Placental pericyte (primary cell): ENCODE measurements at places on chromosomes 4 and X. TPM values are rescaled to one million over a fixed set of nuclear protein-coding genes. Genes with fewer than 3 reads are reported as not detected.

Gene NXF2B
- not detected in 2 replicates for total RNA-seq

Gene NPY5R
- 0.22 TPM in 1 of 2 replicates, not detected in the other for total RNA-seq

Gene PABPC1L2B
- not detected in 2 replicates for total RNA-seq

Gene GC
- total RNA-seq, result not detected in 2 replicates

Gene TRAPPC2
- 10.7 and 14.9 TPM in 2 replicates for total RNA-seq

Gene NDST4
- total RNA-seq, result not detected in 2 replicates

Gene SPANXN4
- total RNA-seq, result not detected in 2 replicates

Gene CENPVL2
- total RNA-seq, result not detected in 2 replicates

Gene FRMPD3
- under 0.01 TPM in 1 of 2 replicates, not detected in the other for total RNA-seq

Gene FAM241A
- total RNA-seq, result 0.88 and 2.3 TPM in 2 replicates

Gene CDKL2
- total RNA-seq, result 0.29 and 0.88 TPM in 2 replicates

Gene ZCCHC13
- total RNA-seq, result not detected in 2 replicates

Gene EGFL6
- total RNA-seq, result 7.7 TPM in 1 of 2 replicates, not detected in the other

Gene RHOXF2
- not detected in 2 replicates for total RNA-seq

Gene BTK
- total RNA-seq, result not detected in 2 replicates

Gene KIAA1210
- not detected in 2 replicates for total RNA-seq

Gene ATOH1
- not detected in 2 replicates for total RNA-seq

Gene SLC6A14
- not detected in 2 replicates for total RNA-seq

Gene EXOSC9
- 13.6 and 58.4 TPM in 2 replicates for total RNA-seq

Gene ADGRG4
- total RNA-seq, result not detected in 2 replicates

Gene PRSS48
- total RNA-seq, result not detected in 2 replicates

Gene CITED1
- 0.22 and 1.1 TPM in 2 replicates for total RNA-seq

Gene GPRIN3
- total RNA-seq, result under 0.01 and 0.57 TPM in 2 replicates

Gene CSAG3
- total RNA-seq, result not detected in 2 replicates

Gene LUZP4
- total RNA-seq, result not detected in 2 replicates

Gene UGT2B15
- not detected in 2 replicates for total RNA-seq

Gene PABPC1L2A
- total RNA-seq, result not detected in 2 replicates

Gene F8A2
- total RNA-seq, result not detected in 2 replicates

Gene CTAG1A
- total RNA-seq, result not detected in 2 replicates

Gene RPA4
- 0.66 and 1.9 TPM in 2 replicates for total RNA-seq

Gene FAAH2
- total RNA-seq, result 0.14 and 0.44 TPM in 2 replicates
